Esophagus squamous epithelium (tissue), 5 donors: ENCODE measurements at places on chromosomes 5 and 9.

GRCh38 chr9:133882849-133883755 lies 109.0 kb downstream of the VAV2 start:
- no peak for DNase-seq

GRCh38 chr5:80967500-80968181 lies 7.5 kb downstream of the RASGRF2 start:
- DNase-seq = no peak

- DNase-seq = no peak
These were observed 51.7 kb upstream of the TUT7 start for GRCh38 chr9:86405926-86406325.

- no peak for DNase-seq
These were observed 34.4 kb upstream of the RANBP6 start for GRCh38 chr9:6049798-6050197.

- no peak for DNase-seq
These were observed 304.3 kb downstream of the ARHGAP26 start for GRCh38 chr5:143074414-143074996.

DNA sequence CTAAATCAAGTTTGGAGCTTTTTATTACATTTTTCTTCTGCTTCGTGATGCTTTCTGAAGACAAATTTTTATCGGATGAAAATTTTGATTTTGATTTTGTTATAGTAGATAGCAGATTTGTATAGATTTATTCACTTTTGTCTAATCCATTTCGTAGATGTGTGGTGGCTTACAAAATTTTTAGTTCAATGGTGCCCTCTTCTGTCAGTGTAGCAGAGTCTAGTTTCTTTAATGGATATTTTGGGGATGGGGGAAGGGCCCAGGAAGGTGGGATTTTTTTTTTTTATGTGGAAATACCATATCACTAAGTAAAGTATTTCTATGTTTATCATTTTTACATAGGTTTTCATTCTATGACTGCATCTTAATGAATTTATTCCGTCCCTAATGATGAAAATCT lies 259.9 kb upstream of the TARS1 start:
- DNase-seq = no peak

DNA sequence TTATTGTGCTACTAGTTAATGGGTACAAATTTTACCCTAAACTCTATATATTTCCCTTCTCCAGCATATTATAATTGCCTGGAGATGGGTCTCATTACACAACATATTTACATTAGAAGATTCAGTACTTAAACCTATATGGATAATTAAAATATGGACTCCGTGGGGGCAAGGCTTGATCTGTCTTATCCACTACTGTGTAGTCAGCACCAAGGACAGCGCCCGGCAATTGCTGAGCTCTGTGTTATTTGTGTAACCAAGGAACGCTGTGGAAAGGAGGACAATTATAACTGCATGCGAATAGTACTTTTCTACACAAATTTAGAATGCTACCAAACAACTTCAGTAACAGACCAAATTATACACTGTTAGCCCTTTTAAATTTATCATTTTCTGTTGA lies 77.7 kb downstream of the DNAH5 start:
- DNase-seq = no peak

GRCh38 chr9:82570226-82570625 lies 492.7 kb downstream of the RASEF start:
- DNase-seq = no peak

DNA sequence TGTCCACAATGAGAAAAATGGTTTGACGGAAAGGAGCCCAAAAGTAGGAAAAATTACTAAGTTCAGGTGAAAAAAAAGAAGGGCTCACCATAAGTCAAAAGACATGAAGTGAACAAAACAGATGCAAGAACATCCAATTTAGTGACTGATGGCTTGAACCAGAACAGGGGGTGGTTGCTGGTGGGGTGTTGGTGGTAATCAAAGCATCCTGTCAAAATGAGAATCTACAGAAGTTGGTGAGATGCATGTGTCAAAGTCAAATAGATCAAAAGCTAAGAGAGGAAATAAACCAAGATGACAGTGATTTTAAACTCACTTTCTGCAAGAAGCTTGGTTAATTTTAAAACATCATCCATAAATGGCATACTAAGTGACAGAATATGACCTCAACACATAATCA lies 117.4 kb downstream of the MLLT3 start:
- DNase-seq = no peak
